ENCODE measurements at places on chromosomes 6 and 20.

- DNase-seq = no peak
Measured at GRCh38 chr6:33820784-33821520, 17.1 kb upstream of the MLN start.

DNA sequence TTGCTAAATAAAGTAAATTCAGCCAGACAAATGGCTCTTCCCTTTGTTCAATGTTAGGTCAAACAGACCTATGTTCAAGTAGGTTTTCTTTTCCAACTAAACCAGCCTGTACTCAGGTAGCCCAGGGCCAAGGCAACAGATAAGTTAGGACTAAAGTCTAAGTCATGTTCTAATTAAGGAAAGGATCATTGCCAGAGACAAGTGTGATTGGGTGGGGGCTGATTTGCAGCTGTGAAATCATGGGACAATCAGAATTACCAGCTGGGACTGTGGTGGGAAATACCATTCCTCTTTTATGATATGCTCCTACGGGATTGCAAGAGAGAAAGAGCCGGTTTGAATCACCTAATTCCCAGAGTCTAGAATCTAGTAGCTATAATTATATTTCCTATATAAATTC, 4.2 kb upstream of the FBXO30 start:
- no peak for DNase-seq

DNA sequence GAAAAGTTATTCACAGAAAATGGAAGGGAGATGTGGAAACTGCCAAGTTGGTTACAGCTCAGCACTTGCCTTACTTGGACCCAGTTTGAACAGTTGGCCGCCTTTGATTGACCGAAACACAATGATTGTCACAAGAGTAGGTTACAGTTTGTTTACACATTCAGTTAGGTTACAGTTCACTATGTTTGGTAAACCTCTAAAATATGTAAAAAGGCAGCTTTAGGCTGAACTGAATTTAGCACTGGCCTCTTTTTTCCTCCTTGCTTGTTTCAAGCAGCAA, 116.2 kb downstream of the OLIG3 start:
- no peak for DNase-seq

DNA sequence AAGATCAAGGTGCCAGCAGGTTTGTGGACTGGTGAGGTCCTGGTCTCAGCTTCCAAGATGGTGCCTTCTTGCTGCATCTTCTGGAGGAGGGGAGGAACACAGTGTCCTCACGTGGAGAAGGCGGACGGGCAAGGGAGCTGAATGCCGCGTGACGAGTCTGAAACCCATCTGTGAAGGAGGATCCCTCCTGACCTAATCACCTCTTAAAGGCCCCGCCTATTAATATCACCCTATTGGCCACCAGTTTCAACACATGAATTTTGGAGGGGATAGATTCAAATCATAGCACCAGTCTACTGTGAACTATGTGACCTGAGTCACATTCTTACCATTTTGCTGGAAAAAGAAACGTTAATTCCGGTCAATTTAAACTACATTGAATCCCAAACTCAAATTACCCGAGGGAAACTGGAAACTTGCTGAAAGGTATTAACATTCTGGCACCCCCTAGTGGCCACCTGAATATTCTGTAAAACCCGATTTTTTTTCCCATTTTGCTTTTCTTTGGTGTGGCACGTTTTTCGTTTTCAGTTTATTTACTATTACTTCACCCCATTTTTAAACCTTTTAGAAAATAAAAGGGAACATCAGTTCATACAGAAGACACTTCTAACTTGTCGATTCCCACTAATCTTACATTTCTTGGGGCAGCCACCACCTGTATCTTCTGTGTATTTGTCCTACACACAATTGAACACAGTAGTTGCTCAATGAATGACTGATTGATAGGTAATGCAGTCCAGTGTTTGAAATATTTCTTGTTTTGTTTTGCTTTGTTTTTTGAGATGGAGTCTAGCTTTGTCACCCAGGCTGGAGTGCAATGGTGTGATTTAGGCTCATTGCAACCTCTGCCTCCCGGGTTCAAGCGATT, 17.9 kb upstream of the CCDC170 start:
- DNase-seq = peak; percentile 78

DNA sequence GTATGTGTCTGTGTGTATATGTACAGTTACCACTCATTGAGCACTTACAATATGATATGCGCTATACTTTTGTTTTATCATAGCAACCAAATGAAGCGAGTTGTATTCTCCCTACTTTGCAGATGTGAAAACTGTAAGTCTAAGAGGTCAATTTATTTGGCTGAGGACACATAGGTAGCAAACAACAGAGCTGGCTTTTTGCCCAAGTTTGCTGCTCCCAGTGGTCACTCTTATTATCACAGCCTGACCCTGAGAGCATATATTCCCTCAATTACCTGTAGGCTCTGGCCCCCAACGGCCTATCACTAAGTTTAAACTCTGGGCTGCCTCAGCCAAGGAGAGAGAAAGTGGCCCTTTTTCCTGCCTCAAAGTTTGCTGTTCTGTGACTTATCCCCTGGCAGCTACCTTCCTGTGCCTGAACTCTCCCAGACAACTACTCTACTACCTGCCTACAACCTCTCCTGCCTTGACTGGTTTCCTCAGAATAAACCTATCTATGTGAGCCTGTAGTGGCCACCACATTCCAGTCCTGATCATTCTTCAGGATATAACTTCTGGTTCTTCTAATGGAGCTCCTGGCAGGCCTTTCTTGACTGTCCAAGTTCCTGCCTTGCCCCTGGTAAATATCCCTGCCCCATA, 221.8 kb downstream of the FRK start:
- DNase-seq = peak; percentile 71

GRCh38 chr6:1617466-1618310, 8.0 kb downstream of the FOXC1 start:
- DNase-seq = no peak

- no peak for DNase-seq
Measured at GRCh38 chr6:142458836-142459235, 157.0 kb downstream of the ADGRG6 start.

- DNase-seq = peak; percentile 78
Measured at GRCh38 chr20:49888212-49889000, 26.9 kb downstream of the SPATA2 start.

GRCh38 chr6:107030151-107030550, 2.2 kb downstream of the MTRES1 start:
- DNase-seq = no peak

GRCh38 chr6:25007269-25007699, 71.5 kb upstream of the RIPOR2 start:
- no peak for DNase-seq

DNA sequence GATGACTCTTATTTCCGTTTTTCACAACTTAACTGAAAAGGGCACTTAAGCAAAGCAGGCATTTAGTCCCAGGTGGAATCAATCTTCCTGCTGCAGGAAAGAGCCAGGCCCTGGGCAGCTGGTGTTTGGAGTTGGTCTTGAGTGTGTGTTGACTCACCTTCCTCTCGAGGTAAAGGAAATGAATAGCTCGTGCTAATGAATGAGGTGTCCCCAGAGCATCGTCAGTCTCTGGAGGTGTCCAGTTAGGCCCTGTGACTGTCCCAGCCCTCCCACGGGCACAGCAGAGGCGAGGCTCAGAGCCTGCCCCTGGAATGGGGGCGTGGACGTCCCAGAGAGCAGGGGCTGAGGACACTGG, 277.7 kb downstream of the NRN1 start:
- peak; percentile 96 for DNase-seq

DNA sequence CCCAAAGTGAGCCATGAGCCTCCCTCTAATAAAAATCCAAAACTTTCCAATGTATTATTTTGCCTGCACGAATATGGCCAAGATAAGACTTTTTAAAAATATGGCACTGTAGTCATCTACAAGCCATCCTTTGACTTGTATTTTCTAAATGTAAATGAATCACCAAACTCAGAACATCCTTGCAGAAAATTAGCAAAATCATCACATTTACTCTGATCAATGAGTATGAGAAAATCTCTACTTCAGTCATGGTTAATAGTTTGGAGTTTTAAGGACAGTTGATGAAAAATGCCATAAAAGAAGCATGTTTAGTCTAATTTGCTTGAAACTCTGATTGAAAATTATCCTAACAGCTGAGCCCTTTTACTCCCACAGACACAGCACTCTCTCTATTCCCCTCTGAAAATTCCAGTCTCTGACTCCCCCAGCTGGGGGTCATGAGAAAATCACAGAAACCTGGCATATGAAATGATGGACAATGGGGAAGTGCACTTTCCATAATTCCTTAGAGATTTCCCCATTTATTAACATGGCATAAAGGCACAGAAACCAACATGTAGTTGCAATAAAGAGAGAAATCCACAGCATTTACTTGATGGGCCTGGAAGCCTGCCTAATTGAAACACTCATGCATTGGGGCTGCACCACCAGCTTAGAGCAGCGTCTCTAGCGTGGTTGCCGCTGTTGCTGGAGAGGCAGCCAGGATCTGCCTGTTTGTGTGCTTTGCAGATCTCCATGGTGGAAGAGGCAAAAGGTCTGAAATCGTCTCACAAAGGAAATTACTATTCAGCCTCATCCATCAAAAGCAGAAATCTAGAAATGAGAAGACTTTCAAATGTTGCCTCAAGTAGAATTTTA, 214.0 kb downstream of the WDR27 start:
- peak; percentile 2 for DNase-seq

DNA sequence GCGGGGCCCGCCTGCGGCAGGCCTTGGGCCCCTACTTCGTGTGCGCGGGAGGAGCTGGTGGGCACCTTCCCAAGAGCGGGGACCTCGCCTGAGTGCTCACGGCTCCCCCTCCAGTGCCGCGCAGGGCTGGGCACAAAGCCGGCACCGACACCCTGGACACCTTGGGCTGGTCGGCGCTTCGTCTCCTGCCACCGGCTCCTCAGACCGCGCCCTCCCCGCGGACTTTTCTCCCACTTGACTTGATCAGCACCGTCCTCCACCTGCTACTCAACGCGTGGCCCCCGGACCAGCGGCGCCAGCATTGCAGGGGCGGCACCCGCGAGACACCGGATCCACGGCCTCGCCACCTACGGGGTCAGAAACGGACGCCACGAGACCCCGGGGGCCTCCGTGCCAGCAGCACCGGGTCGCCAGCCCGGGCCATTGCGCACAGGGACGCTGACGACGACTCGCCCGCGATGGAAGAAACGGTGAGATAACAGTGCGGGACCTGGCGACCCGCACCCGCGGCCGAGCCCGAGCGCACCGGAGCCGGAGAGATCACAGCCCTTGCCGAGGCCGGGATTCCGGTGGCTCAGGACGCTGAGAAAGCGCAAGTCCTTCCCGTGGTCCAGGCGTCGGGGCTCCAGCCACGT, 154.2 kb downstream of the DLL1 start:
- DNase-seq = no peak

GRCh38 chr6:6724539-6725467, 136.3 kb downstream of the LY86 start:
- DNase-seq = peak; percentile 88
